ENCODE measurements at places on chromosomes 12 and 14. TPM values are rescaled to one million over a fixed set of nuclear protein-coding genes. Genes with fewer than 3 reads are reported as not detected.

Gene AKAP5
- 0.01 TPM for polyA plus RNA-seq

Gene NOS1
- 0.33 TPM for polyA plus RNA-seq

Gene DBX2
- not detected for polyA plus RNA-seq

Gene SDSL
- polyA plus RNA-seq: 1.9 TPM

Gene KRT82
- not detected for polyA plus RNA-seq

Gene SLC22A17
- polyA plus RNA-seq: 5.9 TPM

Gene GLIPR1
- 0.62 TPM for polyA plus RNA-seq

Gene APAF1
- polyA plus RNA-seq: 6.8 TPM

Gene LRP1-AS
- not detected for polyA plus RNA-seq

Gene ART4
- polyA plus RNA-seq: not detected

Gene TEDC1
- 37.7 TPM for polyA plus RNA-seq

Gene ACACB
- polyA plus RNA-seq: 0.53 TPM

Gene REM2
- 0.18 TPM for polyA plus RNA-seq

Gene ZDHHC22
- polyA plus RNA-seq: not detected

Gene DDX23
- 49.7 TPM for polyA plus RNA-seq

Gene SLC5A8
- polyA plus RNA-seq: 0.06 TPM

Gene PLEKHG7
- not detected for polyA plus RNA-seq

Gene GUCY2C
- not detected for polyA plus RNA-seq
